IPS DF 19.7 (cell line): ENCODE measurements at places on chromosomes 11 and 22.

- no peak for DNase-seq
Measured at GRCh38 chr11:2307501-2308331, 5.9 kb downstream of the TSPAN32 start.

- no peak for DNase-seq
Measured at GRCh38 chr11:114892381-114893197, 214.3 kb downstream of the NXPE2 start.

DNA sequence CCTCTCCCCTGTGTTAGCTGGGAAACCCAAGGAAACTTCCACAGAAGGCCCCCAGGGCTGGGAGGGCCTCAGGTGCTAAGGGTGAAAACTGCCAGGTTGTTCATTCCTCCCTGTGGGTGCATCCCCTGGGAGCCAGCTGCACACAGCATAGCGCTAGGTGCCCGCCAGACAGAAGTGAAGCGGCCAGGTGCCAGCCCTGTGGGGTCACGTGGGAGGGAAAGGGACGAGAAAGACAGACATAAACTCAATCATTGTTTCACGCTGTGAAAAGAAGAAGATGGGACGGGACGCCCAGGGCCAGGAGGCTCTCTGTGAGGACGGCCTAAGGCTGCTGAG is 31.6 kb upstream of the HMOX1 start:
- DNase-seq = no peak

- no peak for DNase-seq
Measured at GRCh38 chr11:13769188-13769587, 100.7 kb downstream of the FAR1 start.

DNA sequence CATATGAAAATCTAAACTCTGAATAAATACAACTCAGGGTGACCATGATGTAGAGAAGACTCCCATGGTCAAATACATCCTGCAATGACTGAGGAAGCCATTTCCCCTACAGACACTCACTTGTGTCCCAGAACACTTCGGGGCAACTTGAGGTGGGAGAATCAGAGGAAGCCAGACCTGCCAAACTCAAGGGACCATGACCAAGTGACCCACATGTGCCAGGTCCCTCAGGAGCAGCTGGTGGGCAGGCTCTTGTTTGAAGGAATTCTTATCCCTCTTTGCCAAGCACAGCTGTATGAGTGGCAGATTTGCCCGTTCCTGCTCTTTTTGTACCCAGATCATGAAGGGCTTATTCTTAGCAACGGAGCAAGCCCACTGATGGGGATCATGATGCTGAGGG is 17.8 kb downstream of the SPATA19 start:
- DNase-seq = no peak

GRCh38 chr22:30655532-30655931 is 12.1 kb downstream of the DUSP18 start:
- peak; percentile 65 for DNase-seq

DNA sequence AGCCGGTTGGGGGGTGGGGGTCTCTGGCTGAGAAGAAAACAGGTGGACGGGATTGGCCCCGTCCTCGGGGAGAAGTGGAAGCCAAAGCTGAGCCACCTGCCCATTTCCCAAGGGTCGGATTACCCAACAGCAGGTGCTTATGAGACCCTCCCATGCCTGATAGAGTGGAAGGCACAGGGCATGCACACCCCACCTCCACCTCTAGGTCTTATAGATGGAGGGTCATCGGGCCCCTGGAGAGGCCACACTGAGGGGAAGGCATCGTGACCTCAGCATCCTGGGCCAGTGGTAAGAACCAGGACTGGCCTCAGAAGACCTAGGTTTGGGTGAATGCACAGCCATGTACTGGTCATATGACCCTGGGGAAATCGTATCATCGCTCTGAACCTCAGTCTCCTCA is 85.9 kb downstream of the BUD13 start:
- no peak for DNase-seq

GRCh38 chr22:42985531-42985905 is 29.4 kb downstream of the PACSIN2 start:
- DNase-seq = no peak

DNA sequence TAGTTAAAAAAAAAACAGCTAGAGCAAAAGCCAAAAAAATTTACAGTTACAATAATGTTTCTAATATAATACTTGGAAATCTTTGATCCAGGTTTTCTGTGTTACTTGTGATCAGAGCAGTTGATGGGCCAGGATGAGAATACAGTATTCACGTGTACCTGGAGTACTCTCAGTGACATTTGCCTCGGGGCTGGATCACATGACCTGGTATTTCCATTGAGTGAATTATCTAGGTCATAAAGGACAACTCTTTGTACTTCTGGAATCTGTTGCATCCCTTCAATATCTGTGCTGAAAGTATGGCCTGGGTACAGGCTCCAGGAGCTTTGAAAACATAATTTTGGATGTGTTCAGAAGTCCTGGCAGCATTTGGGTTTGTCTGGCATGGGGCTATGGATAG is 93.5 kb downstream of the GRAMD1B start:
- no peak for DNase-seq

DNA sequence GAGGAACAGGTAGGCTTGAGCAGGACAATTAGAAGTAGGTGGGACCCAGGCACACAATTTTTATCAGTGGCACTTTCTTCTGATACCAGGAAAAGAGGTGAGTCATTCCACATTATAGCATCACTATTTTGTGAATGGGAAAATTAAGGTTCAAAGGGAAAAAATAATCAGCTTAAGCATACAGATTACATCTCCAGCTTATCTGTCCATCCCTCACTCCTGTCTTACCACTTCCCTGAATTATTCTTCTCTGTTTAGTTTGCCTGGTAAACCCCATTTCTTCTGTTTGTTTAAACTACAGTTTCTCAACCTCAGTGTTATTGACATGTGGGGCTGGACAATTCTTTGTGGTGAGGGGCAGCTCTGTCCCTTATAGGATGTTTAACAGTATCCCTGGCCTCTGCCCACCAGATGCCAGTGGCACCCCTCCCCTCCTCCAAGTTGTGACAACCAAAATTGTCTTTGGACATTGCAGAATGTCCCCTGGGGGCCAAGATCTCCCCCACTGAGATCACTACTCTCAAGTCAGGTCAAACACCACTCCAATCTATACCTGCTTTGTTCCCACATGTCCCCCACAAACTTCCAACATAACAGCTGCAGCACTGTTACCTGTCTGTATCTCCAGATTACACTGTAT is 8.5 kb upstream of the XBP1 start:
- DNase-seq = no peak

DNA sequence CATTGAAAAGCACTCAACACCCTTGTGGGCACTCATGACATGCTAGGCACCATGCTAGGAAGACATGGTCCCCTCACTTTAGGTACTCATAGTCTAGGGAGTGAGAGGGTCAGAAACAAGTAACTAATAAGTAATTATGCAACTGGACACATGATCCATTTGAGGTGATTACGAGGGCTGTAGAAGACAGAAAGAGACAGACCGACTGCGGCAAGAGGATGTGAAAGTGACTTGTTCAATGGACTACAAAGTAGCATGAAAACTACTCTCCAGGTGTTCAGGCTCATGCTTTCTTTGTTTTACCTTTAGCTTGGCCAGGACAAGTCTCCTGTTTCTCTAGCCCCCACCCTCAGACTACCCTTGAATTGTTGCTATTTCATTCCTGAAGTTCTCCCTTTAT is 310.8 kb upstream of the SORL1-AS1 start:
- no peak for DNase-seq

DNA sequence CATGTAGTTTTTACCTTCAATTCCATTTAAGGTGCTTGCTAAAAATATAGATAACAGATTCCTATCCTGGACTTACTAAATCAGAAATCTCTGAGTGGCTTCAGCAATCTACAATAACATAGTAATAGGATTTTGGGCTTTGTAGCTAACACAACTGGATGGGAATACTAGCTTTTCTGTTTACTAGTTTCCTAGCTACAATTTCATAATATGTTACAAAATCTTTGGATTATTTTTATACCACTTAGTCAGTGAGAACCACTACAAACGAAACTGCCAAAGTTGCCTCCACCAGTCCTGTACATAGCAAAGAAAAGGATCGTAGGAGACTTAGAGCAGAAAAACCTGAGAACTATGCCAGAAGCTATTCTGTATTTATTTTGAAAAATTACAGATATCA is 87.7 kb upstream of the ANO3 start:
- DNase-seq = no peak

DNA sequence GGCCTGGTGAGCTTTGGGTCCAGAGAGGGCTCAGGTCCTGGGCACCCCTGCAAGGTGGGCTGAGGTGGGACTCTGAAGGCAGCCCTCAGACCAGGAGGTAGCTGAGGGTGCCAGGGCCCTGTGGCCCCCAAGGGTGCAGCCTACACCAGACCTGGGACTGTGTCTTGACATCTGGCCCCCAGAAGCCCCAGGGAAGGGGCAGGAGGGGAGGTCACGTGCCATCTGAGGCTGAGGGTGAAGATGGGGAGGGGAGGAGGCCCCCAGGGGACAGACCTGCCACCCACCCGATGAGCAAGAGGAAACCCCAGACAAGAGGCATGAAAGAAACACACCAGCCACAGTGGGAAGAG is 520.2 kb downstream of the BRD1 start:
- DNase-seq = no peak

GRCh38 chr11:71173709-71174108 is 78.7 kb downstream of the SHANK2 start:
- DNase-seq = no peak

GRCh38 chr11:18739685-18740084 is 13.7 kb upstream of the IGSF22 start:
- DNase-seq = no peak

- no peak for DNase-seq
Measured at GRCh38 chr22:43707648-43708047, 104.5 kb downstream of the EFCAB6 start.

DNA sequence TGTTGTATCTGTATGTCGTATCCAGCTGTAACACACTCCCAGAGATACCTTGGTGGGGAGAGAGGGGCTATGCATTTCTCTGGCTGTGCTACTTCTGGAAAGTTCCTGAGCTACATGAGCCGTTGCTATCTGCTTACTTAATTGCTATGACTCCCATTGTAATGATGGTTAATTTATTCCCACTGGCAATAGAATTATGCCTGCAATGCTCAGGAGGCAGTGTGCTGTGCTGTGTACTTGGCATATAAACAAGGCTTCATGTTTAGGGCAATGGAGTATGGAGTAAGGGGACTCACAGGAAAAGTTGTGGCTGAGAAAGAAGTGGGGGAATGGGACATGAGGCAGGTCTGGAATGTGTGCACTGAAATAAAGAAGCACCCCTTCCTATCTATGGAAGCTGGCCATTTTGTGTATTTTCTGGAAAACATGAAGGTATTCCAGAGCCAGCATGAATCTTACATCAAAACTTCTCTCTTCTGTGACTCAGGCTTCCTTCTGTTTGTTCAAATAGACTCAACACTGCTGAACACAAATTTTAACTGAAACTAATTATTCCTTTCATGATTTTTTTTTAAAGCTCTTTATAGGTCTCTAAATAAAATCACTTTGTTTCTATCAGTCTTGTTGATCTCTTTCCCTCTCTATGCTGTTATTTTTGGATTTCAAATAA is 40.6 kb downstream of the CD44 start:
- DNase-seq = no peak

GRCh38 chr11:90423378-90423777 is 200.5 kb upstream of the CHORDC1 start:
- DNase-seq = no peak

DNA sequence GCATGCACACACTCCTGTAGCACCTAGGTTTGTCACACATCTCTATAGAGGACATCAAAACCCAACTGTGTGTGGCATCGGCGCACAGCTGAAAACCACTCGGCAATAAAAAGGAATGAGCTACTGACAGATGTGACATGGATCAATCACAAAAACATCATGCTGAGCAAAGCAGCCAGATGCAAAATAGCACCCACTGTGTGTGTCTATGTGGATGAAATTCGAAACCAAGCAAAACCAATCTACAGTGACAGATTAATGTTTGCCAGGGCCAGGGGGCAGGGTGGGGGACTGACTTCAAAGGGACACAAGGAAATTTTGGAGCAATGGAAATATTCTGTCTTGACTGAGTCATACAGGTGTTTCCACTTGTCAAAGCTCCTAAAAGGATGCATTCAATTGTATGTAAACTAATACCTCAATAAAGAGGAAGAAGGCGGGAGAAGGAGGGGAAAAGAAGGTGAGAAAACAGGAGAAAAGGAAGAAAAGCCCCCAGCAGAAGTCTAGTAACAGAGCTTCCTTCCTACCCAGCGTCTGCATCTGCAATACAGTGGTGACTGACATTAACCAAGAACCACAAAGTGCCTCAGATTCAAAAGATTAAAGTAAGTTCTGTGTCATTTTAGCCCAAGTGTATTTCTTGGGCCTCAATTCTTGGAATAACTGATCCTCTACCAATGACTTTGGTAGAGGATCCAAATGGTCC is 49.8 kb downstream of the PACSIN2 start:
- no peak for DNase-seq

DNA sequence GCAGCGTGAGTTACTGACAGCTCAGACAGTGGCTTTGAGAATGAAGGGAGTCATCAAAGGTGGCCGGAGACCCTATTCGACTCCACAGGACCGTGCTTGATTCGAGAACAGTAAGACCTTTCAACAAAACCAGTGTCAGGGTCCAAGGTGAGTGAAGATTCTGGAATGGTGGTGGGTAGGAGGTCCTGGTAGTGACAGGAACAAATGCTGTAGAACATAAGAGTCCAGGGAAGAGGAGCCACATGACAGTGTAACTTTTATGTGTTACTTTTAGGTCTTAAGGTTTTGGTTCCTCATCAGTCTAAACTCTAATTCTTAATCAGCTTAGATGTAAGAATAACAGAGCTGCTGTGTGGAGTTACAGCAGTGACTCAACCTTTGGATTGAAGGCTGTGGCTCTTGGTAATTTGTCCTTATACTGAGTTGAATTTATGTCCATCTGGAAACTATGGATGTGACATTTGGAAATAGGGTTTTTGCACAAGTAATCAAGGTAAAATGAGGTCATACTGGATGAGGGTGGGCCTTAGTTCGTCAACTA is 1.8 kb downstream of the TBC1D22A start:
- no peak for DNase-seq

GRCh38 chr11:19988598-19988997 is 171.7 kb downstream of the DBX1 start:
- DNase-seq = peak; percentile 56

- peak; percentile 40 for DNase-seq
Measured at GRCh38 chr22:22552630-22553029, 6.4 kb downstream of the PRAME start.
